GDM1 (cell line): ENCODE measurements at places on chromosomes 4 and X.

GRCh38 chrX:68932611-68933010, 103.8 kb downstream of the EFNB1 start:
- DNase-seq = no peak

DNA sequence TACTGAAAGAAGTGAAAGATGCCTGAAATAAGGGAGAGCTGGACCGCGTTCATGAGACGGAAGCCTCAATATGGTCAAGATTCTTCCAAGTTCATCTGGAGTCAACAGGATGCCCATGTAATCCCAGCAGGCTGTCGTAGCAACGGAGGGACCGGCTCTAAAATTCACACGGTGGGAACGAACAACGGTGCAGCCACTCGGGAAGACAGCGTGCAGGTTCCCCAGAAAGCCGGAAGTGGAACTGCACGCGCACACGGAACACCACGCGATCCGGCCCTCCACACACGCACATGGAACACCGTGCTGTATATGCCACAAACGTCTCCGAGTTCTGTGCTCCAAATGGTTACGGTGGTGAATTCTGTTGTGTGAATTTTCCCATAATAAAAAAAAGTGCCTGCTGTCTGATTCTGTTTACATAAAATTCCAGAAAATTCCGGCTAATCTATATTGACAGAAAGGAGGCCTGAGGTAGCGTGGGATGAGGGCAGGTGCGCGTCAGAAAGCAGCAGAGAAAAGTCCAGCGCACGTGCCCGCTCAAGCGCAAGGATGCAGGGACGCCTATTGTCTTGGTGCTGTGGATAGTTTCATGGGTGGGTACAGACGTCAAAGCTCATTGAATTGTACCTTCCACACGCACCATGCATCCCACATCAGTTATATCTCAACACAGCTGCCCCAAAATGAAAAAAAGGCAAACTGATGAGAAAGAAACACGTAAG, 31.2 kb downstream of the PPP2R3B start:
- no peak for DNase-seq

- no peak for DNase-seq
Measured at GRCh38 chr4:126627255-126627654, 1005.5 kb upstream of the INTU start.

GRCh38 chr4:2378401-2378800, 40.0 kb downstream of the ZFYVE28 start:
- no peak for DNase-seq

GRCh38 chr4:89379511-89380044, 72.0 kb upstream of the GPRIN3 start:
- no peak for DNase-seq

DNA sequence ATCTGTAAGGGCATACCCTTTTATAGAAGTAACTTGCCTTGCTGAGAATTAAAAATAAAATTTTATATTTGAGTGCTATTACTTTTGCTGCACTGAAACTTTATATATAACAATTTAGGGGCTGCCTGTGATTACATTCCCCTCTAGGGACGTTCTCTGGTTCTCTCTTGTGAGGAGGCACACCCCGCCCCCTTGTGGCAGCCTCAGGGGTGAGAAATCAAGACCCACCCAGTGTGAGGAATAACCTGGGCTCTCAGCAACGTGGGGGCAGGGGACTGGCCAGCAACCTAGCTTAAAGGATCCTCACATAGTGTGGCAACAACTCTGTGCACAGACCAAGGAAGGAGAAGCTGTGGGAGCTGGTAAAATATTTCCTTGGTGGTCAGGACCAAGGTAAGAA, 43.7 kb downstream of the MAGEA9 start:
- no peak for DNase-seq

DNA sequence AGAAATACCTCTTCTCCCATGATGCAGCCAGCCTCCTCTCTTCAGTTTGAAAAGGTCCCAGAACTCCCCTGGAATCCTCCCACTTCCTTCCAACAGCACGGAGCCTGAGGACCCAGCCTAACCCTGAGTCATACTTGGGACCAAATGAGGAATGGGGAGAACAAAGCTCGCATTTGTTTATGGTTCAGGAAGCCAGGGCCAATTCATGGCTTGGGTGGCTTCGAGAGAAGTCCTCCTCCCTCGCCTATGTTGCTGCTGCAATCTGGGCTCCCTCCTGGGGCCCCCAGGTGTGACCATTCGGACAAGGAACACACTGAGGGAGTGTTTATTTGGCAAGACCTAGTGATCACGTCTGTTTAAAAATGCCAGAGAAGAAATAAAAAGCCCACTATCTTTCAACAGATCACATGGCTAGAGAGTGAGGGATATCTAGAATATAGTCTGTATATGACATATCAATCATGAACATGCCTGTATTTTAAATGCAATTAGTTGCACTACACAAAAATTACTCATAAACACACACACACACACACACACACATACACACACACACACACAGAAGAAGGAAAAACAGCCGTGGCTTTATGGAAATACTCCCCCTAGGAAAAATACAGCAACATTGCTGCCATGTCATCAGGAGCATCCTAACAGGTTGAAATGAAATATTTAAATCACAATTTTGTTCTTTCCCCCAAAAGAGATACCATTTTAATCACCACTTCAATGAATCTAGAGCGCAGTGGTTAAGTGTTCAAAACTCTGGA, 155.7 kb upstream of the MAP3K15 start:
- no peak for DNase-seq

- no peak for DNase-seq
Measured at GRCh38 chr4:152590179-152591031, 54.5 kb upstream of the FBXW7 start.

GRCh38 chrX:12249997-12250396, 111.7 kb downstream of the FRMPD4 start:
- DNase-seq = no peak

GRCh38 chr4:142581881-142582280, 264.2 kb downstream of the INPP4B start:
- no peak for DNase-seq

- DNase-seq = no peak
Measured at GRCh38 chrX:140447150-140447549, 57.7 kb downstream of the SOX3 start.

GRCh38 chr4:27003642-27004113, 143.0 kb downstream of the STIM2 start:
- no peak for DNase-seq
